Fibroblast of skin of left biceps (primary cell): ENCODE measurements at places on chromosomes 3 and 15.
A peak's percentile ranks its signal among the peaks of the same experiment; 100 is the strongest.

- DNase-seq: no peak
Measured at GRCh38 chr3:78277801-78278200, 1237.9 kb downstream of the ROBO2 start.

DNA sequence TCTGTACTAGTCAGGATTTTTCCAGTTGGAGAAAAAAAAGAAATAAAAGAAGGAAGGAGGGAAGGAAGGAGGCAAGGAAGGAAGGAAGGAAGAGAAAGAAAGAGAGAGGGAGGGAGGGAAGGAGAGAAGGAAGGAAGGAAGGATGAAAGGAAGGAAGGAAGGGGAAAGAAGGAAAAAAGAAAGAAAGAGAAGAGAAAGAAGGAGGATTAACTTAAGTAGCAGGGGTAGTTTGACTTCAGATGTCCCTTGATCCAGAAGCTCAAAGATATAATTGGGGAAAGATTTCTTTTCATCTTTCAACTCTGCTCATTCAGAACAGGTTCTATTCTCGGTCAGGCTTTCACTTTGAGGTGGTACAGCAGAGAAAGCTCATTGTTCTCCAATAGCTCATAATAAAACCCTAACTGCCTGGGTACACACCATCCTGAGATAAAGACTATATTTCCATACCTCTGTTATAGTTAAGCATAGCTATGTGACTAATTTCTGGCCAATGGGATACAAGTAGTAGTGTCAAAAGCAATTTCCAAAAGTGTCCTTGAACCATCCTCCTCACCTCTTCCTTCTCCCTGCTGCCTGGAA, 23.5 kb upstream of the STT3B start:
- DNase-seq: no peak

- no peak for DNase-seq
Measured at GRCh38 chr3:188695241-188695640, 476.5 kb upstream of the TPRG1 start.

- DNase-seq: no peak
Measured at GRCh38 chr15:52440414-52440813, 88.3 kb downstream of the MYO5A start.

DNA sequence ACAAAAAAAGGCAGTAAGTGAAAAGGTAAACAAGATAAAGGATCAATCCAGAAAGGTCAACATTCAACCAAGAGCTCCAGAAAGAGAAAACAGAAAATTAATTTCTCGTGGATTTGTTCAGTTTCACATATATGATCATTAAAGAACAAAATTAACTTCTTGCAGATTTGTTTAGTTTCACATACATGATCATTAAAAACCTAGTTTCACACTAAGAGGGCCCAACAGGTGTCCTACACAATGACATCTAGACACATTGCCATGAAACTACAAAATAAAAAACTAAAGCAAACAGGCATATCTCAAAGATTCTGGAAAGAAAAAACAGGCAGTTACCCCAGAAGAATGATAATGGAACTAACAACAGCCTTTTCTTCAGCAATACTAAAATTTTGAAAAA, 22.1 kb downstream of the PHC3 start:
- no peak for DNase-seq

DNA sequence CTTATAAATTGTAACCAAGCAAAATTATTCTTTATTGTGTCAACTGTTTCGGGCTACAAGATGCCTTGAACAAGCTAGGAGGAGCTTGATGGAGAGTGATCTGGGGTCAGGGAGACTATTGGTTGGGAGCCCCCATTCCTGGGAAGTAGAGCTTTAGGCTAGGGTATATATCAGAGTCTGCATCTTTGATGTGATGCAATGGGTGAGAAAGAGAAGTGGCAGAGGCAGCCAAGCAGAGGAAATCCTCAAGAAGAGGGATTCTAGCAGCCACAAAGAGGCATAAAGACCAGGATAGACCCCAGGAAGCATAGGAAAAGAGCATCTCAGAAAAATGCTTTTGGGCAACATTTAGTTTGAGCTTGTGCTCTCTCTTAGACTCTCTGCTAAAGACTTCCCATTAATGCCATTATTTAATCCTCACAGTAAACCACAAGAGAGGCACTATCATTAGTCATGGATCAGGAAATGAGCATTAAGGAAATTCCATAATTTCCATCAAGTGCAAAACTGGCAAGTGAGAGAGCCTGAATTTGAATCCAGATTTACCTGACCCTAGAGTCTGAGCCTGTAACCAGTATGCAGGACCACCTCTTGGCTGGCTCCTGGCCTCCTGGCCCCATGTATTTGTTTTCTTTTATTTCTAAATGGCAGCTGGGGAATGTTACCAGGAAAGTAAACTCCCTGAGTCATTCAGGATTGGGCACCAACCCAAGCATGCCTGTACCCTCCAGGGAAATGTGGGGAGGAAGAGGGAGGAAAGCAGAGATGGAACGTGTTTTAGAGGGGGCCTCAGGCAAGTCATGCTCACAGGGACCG, 118.7 kb downstream of the RPL22L1 start:
- peak; percentile 96 for DNase-seq

DNA sequence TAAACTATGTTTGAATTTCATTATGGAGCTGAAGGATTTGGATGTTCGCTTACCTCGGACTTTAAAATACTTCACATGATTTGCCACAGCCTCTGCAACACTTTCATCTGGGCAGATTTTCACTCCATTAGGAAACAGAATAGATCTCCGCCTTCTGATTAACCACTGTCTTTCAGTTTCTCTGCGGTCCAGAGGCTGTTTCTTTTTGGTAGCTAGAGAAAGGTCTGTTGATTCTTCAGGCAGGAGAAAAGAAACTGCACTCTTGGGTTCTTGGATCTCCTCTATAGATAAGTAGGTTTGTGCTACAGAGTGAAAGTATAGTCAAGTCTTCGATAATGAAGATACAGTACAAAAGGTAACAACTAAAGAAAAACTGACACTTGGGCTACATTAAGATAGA, 844 bp downstream of the IMPG2 start:
- no peak for DNase-seq

DNA sequence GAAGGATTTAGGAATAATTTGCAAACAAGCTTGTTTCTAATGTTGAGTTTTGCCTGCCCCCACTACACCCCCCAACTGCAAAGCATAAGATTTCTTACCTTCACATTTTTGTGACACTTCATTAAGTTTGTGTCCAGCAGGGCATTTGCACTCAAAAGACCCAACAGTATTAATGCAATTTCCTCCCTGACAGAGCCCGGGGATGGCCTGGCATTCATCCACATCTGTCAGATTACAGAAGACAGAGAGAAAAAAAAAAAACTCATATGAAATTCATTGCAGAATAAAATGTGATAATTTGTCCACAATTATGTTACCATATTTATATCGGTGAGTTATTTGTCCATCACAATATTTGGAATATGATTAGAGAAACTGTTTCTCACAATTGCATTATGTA, 111.5 kb downstream of the FBN1 start:
- no peak for DNase-seq

- DNase-seq: no peak
Measured at GRCh38 chr3:50192689-50193141, 1.3 kb downstream of the GNAT1 start.

GRCh38 chr3:36969540-36970432, 23.1 kb downstream of the EPM2AIP1 start:
- DNase-seq: no peak
